ENCODE measurements at places on chromosomes 6 and 20.

DNA sequence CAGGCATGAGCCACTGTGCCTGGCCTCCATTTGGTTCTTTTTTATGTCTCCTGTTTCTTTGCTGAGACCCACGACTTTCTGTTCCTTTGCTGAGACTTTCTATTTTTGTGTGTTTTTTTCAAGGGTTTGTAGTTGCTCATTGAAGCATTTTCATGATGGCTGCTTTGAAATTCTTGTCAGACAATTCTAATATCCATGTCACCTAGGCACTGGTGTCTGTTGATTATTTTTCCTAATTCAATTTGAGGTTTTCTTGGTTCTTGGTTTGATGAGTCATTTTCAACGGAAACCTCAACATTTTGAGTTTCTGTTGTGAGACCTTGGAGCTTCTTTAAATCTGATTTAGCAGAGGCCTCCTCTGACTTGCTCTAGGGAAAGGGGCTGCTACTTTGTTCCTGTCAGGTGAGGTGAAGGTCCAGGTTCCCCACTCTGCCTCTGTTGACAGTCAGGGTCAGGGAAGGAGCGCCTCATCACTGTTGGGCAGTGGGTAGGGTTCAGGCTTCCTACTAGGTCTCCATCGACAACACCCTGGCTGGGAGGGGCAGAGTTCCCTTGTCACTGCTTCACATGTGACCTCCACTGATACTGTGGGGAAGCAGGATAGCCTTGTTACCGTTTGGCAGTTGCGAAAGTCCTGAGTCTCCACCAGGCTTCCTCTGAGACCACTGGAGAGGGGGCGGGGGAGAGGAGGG, 67.2 kb upstream of the RNF24 start:
- no peak for DNase-seq

GRCh38 chr20:46552460-46553420, 2.3 kb upstream of the OCSTAMP start:
- no peak for DNase-seq

DNA sequence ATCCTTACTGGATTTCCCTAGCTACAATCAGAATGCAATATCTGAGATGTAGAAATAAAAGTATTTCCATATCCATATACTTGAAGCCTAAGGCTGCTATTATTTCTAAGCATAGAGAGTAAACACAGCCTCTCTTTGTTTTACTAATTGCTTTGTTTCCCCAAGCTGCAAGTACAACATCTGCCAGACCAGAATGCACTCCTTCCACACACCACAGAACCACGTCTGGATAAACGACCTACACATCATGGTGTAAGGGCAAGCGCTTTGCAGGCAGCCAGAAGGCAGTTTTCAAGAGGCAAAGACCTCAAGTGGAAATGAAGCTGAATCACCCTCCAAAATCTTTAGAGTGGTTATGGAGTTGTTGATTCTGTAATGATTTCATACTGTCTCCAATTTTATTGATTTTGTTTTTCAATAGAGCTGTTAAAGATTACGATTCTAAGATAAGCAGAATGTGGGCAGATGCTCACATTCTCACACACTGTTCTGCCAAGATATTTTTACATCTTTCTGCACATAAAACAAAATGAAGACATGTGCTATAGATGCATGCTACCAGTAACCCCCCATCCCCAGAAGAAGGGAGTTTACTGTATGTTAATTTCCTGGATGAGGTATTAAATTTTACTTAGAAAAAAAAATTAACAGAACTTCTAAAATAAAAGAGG, 88.8 kb downstream of the THEMIS start:
- DNase-seq = no peak

GRCh38 chr6:131761060-131761761, 46.6 kb upstream of the ENPP1 start:
- DNase-seq = peak; percentile 27

GRCh38 chr20:17684077-17684888, 2.2 kb upstream of the RRBP1 start:
- DNase-seq = no peak

DNA sequence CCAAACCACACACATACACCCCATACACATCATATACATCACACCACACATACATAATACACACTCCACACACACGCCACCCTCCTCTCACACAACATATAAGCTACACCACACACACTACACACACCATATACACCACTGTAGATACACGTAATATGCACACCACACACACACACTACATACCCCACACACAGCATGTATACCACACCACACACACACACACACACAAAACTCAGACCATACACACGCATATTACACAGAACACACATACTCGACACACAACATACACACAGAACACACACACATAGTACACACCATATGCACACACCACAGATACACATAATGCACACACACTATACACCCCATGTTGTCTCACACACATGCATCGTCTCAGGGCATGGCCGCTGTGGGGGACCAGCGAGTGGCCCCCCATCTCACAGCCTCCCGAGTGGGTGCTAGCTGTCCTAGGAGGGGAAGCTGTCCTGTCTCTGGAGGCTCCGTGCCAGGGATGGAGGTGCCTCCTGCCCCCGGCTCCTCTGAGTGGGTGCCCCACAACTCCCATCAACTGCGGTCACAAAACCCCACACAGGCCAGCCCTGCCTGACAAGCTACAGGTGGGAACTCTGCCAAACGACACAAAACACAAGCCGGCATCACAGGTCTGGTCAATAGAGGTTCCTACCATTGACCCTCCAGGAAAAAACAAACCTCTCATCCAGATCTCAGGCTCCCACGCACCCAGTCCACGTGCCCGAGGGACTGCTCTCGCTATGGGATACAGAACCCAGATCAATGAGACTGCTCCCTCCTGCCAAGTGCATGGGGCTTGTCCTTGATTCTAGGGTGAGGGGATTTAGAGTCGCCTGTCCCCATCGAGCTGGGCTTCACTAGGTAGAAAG, 49.1 kb downstream of the DACT2 start:
- no peak for DNase-seq

DNA sequence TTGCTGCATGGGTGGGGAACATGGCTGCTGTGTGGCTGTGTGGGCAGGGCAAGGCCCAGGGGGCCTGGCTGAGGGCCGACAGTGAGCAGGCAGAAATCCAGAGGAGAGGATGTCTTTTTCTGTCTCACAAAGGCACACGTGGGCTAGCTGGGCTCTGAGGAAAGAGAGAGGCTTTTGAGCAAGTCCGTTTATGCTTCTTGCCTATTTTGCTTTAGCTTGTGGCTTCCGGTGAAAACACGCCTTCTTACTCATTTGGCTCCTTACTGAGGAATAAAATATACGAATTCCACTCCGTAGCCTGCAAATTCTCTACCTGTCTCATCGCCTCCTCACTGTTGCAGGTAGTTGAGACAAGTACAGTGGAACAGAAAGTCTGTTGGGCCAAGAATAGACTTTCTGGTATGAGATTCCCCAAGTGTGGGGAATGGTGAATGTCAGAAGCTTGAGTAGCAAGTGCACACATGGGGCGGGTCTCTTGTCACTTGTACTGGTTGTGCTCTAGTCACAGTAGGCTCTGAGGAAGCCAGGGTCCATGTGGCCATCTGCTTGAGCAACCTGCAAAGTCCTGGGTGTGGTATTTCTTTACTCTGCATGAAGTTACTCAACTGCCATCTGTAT, 28.4 kb downstream of the WRNIP1 start:
- DNase-seq = no peak

DNA sequence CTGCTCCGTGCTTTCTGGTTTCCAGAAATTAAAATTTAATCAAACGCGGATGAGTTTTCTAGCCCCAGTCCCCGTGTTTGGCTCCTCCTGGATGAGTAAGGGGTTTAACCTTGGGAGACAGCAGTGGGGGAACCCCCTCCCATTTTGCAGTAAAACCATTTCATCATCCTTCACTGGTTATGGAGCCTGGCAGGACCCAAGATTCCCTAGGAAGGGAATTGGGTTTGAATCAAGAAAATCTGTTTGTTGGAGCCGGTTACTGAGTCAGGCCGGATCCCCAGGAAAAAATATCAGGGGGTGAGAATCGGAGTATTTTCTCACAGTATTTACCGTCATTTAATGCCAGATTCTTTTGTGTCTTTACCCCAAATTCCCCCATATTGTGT, 754 bp downstream of the YWHAB start:
- DNase-seq = no peak

GRCh38 chr6:167314180-167314821, 10.6 kb upstream of the TTLL2 start:
- DNase-seq = no peak

DNA sequence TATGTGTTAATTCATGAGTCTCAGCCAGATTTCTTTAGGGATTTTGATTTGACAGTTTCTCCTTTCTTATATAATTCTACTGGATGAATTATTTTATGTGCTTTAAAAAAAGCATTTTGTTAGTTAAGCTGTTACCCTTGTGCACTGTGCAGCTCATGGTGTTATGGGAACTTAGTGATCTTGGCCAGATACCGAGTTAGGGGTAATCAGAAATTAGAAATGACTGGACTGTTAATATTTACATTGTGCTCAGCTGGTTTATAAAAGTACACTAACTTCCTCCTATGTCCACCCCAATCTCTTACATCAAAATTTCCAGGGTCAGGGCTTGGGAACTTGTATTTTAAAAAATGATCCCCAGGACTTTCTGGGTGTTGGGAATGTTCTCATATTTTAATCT, 260.0 kb downstream of the ZFAND3 start:
- no peak for DNase-seq

GRCh38 chr6:122789182-122790027, at the start of gene SMPDL3A:
TSS of gene SMPDL3A (plus strand) at chr6:122789258. CDS start at chr6:122789347, 89 bp downstream.
- DNase-seq = peak; percentile 71

- DNase-seq = no peak
Measured at GRCh38 chr20:49349694-49350252, 71.9 kb upstream of the ZNFX1 start.

DNA sequence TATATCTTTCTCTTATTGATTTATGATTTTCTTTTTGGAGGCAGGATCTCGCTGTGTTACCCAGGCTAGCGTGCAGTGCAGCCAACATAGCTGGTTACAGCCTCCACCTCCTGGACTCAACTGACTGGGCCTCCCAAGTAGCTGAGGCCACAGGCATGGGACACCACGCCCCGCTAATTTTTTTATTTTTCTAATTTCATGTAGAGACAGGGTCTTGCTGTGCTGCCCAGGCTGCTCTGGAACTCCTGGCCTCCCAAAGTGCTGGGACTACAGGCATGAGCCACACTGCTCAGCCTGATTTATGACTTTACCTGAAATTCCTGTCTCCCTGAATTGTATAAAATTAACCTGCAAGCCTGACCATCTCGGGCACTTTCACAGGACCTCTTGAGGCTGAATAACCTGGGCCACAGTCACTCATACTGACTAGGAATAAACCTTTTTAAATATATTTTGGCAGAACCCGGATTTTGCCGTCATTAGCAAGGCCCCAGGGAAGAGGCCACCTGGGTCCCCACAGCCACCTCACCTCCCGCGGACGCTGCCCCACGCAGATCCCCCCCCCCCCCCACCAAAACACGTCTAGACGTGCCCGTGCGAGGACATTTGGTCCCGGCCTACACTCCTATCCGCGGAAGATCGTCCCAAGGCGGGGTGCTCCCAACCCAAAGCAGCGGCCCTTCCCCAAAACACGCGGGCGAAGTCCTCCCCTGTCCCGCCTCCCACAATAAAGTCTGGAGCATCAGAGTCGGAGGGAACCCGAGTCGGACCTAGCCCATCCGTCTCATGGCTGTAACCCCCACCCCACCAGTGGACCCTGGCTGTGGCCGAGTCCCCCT, 902 bp downstream of the ZNF337 start:
- no peak for DNase-seq

DNA sequence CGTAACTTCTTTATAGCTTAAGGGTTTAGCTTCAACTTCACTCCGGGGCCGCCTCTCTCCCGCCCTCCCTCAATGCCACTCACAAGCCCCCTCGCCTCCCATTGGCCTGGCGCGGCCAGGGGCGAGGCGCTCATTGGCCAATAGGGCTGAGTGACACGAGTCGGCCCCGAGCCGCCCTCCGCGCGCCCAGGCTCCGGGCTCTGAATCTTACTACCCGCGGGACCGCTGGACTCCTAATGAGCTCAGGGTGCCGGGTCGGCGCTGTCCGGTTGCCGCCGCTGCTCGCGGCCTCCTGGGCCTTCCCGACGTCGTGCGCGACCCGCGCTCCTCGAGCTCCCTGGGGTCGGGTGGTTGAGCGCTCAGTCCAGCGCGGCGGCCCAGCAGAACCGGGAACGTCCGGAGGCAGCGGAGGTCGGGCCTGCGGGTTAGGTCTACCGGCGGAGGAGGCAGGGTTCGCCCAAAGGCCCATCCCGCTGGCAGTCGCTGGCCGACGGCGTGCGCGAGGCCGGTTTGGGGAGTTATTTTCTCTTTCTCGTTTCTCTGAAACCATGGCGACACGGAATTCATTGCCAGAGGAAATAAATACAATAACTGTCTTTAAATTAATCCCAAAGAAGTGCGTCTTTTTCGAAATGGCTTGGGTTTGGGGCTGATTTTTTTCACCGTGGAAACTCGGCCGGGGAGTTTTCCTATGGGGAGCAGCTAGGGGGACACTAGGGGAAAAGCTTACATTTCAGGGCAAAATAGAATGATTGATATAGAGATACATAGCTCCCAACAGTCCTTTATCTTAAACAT, at the start of gene SIM1:
Gene SIM1, minus strand, starts transcription at position 19 of the 798 bp plus-strand sequence. CDS start 1,453 bp downstream, outside the sequence.
- DNase-seq = peak; percentile 90

- DNase-seq = no peak
Measured at GRCh38 chr20:31617432-31618104, 12.5 kb downstream of the ID1 start.

- no peak for DNase-seq
Measured at GRCh38 chr6:163839296-163839695, 424.8 kb downstream of the QKI start.

DNA sequence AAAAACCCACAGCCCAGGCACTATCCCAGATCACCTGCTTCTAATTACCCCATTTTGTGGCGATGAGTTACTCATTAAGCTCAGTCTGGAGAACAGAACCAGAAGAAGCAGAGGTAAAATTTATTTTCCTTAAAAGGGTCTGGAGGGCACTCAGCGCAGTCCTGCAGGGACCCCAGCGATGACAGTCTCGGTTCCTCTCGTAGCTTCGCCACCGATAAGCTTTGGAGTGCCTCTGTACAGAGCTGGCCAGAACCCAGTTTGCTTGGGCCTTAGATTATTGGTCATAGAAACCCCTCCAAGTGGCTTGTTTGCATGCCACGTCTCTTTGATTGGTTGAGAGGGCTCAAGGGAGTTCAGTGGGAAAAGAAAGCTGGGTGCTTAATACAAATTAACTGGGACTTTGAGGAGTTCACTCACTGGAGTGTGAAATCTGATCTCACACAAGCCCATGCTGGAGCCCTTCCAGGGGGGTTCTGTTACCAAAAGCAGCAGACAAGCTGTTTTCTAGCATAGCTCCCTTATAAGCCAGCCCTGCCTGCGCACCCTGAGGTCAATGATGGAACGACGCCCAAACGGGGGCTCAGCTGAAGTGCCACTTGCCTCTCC, 158.5 kb upstream of the ARID1B start:
- no peak for DNase-seq

GRCh38 chr6:51511081-51511480, 576.3 kb downstream of the PKHD1 start:
- DNase-seq = no peak

GRCh38 chr20:63771046-63771707, 31.6 kb downstream of the SLC2A4RG start:
- no peak for DNase-seq

GRCh38 chr6:5058254-5058653, 26.9 kb upstream of the PPP1R3G start:
- DNase-seq = no peak

DNA sequence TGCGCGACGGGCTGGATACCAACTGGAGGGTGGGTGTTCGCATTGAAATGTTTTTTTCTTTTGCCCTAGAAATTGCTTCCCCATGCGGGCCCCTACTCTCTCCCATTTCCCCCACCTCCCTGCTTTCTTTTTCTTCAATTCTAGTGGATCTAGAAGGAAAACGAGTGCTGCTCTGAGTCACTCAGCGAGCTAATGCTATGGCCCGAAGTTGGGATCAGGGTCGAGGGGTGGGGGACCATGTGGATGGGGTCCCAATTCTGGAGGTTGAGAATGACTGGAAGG, 71.5 kb downstream of the SOX4 start:
- no peak for DNase-seq

Data from HFF-Myc (cell line).